NCI-H187 treated with DMSO at 0.1 percent for 48 hours (cell line): ENCODE measurements at places on chromosomes 11 and 22.

DNA sequence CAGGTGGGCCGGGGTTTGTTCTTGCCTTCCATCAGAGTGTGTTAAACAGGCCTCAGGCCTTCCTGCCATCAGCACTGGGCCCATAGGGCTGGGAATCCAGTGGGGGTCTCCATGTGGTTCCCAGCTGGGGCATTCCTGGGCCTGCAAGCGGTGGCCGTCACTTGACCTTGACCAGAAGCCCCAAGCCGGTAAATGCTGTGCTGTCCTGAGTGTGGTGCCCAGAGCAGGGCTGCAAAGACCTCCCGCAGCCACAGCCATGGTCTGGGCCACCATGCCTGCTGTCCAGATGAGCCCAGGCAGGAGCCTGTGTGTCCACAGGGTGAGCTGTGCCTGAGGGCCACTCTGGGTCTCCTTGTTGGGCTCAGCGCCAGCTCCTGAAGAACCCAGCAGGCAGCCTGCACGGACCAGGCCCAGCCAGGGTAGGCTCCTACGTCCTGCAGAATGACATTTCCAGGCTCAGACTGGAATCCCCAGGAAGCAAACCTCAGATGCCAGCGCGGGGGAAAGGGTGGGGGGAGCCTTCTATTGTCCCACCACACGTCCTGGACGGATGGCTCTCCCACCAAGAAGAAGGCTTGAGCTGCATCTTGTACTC is 117.3 kb downstream of the KCNQ1OT1 start:
- DNase-seq, result no peak

DNA sequence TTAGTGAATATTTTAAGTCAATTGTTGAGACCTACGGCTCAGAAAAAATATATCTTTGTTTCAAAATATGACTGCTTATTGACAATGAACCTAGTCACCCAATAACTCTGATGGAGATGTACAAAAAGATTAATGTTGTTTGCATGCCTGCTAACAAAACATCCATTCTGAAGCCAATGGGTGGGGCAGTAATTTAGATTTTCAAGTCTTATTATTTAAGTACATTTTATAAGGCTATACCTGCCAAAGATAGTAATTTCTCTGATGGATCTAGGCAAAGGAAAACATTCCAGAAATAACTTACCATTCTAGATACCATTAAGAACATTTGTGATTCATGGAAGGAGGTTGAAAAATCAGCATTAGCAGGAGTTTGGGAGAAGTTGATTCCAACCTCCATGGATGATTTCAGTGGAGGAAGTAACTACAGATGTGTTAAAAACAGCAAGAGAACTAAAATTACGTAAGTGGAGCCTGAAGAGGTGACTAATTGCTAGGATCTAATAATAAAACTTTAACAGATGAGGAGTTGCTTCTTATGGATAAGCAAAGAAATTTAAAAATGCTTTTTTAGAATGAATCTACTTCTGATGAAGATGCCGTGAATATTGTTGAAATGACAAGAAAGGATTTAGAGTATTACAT is 26.4 kb upstream of the OR8D2 start:
- no peak for DNase-seq

DNA sequence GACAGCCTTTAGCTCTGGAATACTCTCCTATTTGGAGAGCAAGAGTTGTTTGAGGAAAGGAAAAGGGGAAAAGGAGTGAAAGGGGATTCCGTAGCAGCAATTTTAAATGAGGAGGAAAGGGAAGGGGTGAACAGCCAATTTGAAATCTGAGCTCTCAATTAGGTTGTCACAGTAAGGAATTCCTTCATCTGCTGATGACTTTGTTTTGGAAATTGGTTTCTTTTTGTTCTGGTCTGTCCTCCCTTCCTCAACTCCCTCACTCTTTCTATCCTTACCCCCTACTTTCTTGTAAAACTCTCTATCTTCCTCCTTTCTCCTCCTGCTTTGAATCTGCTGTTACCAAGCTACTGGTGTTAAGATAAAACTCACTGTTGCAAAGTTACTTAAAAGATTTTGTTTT is 1155.6 kb downstream of the DLG2 start:
- no peak for DNase-seq

- DNase-seq, result no peak
These were observed 404.4 kb upstream of the ANO3 start for GRCh38 chr11:25927411-25927953.

GRCh38 chr11:128633384-128633965 is 46.1 kb upstream of the ETS1 start:
- DNase-seq, result no peak

DNA sequence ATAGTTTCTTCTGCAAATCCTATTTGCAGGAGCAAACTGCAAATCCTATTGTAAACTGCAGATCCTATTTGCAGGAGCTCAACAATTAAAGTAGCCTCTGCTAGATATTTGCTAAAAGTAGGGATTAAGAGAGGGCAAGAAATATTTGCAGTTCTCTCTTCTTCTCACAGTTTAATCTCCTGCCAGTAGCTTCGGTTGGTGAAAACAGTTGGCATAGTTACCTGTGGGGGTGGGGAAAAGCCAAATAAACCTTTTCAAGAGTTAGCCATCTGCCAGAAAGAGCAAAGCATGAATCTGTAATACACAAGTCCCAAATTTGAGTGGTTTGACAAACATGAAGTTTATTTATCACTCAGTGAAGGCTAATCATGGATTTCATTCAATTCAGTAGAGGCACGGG is 942.5 kb downstream of the JRKL start:
- DNase-seq, result no peak

DNA sequence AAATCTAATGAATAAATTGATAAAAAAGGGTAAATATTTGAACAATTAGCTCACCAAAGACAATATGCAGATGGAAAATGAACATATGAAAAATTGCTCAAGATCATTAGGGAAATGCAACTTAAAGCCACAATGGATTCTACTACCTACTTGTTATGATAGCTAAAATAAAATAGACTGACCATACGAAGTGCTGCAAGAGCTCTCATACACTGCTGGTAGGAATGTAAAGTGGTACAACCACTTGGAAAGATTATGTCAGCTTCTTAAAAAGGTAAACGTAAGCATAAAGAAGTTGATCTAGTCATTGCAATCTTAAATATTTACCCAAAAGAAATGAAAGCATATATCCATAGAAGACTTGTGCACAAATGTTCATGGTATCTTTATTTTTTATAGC is 504.2 kb upstream of the ARHGAP42 start:
- DNase-seq, result no peak

- no peak for DNase-seq
These were observed 67.6 kb upstream of the AMPD3 start for GRCh38 chr11:10387206-10388083.

DNA sequence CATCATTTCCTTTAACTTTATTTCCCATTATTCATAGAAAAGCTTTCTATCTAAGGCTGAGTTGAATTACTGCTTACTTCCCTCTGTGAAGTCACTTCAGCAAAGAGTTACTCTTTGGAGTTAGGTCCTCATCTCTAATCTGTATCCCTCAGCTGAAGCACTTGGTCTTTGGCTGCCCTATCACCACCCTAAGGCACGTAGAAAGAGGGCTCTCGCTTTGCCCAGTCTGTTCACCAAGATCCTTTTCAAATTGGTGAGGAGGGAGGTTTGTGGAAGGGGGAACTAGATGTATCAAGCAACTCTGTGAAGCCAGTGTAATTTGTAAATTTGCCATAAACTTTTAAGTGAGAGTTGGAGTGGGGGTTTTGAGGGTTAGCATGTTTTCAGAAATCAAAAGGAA is 43.4 kb downstream of the PAX6 start:
- no peak for DNase-seq

DNA sequence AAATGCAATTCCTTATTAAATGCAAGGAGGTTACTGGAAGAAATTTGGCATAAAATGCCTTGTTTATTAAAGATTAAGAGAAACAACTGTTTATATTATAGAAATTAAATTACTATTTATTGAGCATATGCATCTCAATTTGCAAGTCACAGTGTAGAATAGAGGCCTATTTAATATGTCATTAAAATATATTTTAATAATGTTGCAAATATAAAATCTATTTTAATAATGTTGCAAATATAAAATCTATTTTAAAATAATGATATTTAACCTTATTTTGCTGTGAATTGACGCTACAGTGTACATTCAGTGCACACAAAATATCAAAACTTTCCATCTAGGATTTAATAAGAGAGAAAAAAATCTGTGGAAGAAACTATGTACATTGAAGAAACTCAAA is 188.1 kb downstream of the CNTN5 start:
- no peak for DNase-seq

GRCh38 chr11:1523779-1524178 is 37.2 kb upstream of the MOB2 start:
- no peak for DNase-seq

GRCh38 chr11:100808904-100809491 is 121.9 kb downstream of the ARHGAP42 start:
- no peak for DNase-seq

GRCh38 chr11:95365348-95365747 is 134.3 kb upstream of the SESN3 start:
- DNase-seq, result no peak

DNA sequence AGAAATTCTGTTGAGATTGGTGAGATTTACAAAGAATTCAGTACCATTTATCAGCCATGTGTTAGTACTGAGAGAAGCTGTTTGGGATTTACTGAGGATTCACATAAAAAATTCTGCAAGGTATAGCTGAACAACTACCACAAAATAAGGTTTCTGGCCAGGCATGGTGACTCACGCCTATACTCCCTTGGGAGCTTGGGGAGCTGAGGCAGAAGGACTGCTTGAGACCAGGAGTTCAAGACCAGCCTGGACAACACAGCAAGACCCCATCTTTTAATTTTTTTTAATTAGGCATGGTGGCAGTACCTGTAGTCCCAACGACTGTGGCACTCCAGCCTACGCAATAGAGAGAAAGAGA is 86.7 kb downstream of the SIK3 start:
- no peak for DNase-seq

DNA sequence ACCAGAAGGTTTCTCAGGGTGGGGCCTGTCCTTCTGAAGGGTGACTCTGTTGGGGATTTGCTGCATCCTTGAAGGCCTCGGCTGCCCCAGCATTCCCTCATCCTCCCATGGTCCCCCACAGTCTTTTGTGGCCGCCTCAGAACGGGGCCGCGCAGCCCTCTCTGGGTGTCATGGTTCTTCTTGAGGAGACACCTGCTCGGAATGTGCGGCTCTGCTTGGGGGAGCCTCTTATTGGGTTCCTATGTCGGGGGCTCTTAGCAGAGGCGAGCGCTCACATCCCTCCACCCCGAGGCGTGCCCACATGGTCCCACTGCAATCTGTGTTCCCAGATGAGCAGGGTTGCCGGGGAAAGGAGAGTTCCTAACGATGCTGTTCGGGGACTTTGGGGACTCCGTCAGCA is 1008.4 kb downstream of the BRD1 start:
- no peak for DNase-seq

GRCh38 chr11:63520606-63521170 is 14.8 kb downstream of the LGALS12 start:
- DNase-seq, result no peak

DNA sequence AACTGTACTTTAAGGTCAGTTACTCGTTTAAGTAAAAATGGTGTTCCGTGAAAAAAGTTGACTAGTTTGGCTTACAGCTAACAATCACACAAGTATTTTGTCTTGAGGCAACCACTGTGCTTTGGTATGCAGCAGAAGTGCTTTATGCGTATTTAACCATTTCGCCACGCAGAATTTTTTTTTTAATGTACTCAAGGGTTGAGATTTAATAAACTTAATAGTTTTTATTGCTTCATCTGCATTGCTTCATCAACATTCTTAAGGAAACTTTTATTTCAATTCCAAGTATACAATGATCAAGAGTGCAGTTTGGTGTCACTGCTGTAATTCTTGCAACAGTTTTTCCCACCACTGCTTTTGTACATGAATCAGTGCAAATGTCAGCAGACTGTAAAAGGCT is 66.4 kb downstream of the ZNRF3 start:
- DNase-seq, result no peak

GRCh38 chr11:11186249-11186648 is 166.8 kb downstream of the CSNK2A3 start:
- DNase-seq, result no peak

- no peak for DNase-seq
These were observed 8.1 kb downstream of the APIP start for GRCh38 chr11:34907934-34908593.

GRCh38 chr11:129410395-129410960 is 34.8 kb downstream of the BARX2 start:
- DNase-seq, result no peak

DNA sequence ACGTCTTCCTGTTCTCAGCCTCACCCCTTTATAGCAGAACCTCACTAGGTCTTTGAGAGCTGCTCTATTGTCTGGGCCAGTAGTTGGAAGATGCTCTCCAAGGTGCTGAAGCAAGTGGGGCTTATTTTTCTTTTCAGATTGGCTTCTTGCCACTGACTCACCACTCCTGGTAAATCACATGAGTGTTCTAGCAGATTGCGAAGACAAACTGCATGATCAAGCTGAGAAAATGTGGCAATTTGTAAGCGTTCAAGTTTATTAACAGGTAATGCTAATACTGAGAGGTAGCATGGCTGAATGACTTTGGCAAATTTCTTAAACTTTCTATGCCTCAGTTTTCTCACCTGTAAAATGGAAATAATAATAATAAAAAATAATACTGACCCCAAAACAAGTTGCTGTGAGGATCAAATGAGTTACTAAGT is 59.2 kb downstream of the CACNG2 start:
- no peak for DNase-seq

- no peak for DNase-seq
These were observed 31.0 kb upstream of the CD5 start for GRCh38 chr11:61071208-61071681.

GRCh38 chr11:120941000-120941399 is 82.9 kb upstream of the TBCEL start:
- DNase-seq, result no peak

- no peak for DNase-seq
These were observed 25.8 kb downstream of the SWAP70 start for GRCh38 chr11:9689721-9690120.
